ENCODE measurements at places on chromosomes 12 and 14.

DNA sequence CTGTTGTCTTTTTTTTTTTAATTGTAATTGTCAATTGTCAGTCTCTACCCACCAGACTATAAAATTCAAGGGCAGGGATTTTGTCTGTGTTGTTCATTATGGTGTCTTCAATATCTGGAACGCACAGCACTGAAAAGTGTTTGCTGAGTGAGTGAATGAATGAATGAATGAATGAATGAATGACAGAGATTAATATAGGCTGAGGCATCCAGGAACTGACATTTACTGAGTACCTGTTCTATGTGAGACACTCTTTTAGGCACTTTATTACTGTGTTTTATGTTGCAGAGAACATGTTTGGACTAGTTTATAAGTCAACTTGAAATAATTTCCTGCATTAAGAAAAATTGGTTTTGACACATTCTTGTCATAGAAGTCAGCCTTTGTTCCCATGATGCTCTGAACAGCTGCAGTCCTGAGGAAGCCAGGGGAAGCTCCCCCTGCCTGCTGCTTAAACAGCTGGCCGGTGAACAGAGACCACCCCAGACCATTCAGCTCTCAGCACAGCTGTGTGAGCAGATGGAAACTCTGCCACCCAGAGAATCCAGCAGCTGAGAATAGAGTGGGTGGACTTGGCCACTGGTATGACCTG, 160.7 kb upstream of the CCND2 start:
- DNase-seq = no peak

DNA sequence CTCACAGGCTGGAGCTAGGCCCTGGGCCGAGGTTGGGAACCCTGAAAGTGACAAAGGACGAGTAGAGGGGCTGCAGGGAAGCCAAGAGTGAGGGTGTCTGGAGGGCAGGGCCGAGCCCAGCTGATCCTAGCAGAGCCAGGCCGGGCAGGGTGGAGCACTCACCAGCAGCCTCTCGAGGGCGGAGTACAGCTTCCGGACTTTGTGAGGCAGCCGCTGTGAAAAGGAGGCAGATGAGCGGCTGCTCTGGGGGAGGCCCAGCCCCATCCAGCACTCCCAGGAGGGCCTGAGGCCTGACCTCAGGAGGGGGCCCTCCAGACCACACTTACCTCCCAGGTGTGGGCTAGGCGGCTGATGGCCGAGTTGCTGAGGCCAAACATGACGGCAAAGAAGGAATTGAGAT, 14.7 kb upstream of the ENDOU start:
- DNase-seq = no peak

- no peak for DNase-seq
Measured at GRCh38 chr12:111807232-111807631, 34.8 kb upstream of the MAPKAPK5 start.

DNA sequence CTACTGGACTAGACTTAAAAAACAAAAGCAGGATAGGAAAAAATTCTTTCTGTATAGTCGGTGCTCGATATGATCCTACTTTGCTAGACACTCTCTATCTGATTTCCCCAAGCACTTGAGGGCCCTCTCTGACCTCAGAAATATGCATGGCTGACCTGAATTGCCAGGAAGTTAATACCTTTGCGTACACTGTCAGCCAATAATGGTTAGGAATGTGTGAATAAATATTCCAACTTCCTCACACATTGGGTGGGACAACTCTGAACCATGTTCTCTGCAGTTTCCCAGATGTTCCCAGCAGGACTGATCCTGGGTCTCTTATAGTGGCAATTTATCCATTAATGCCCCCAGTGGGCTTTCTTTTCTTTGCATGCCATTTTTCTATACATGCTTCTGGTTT, 20.5 kb upstream of the RPL10L start:
- no peak for DNase-seq

DNA sequence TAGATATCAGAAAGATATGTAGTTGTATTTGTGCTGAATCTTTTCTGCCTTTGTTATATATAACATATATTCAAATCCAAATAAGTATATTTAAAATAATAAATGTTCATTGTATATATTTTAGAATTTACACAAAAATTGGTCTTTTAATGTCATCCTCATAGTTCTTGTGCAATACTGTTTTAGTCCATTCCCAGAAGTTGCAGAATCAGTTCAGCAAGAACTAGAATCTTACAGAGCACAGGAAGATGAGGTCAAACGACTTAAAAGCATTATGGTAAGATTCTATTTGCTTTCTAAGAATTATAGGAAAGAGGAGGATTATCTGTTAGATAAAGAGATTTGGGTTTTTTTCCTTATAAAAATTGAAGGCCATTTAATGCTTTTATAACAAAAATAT, 51.0 kb downstream of the SCFD1 start:
- DNase-seq = no peak

DNA sequence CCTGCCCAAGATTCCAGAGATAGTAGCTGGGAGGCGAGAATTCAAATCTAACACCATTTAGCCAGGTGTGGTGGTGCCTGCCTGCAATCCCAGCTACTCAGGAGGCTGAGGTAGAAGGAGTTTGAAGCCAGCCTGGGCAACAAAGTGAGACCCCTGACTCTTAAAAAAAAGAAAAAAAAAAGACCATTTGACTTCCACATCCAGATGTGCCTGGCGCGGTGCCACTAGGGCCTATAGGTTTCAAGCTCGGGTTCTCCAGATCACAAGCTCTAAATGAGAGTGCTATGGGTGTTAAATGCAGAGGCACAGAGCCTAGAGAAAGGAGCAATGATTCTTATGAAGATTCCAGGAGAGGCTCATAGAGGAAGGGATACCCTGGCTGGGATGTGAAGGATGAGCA, 22.5 kb downstream of the SYNE3 start:
- DNase-seq = no peak

DNA sequence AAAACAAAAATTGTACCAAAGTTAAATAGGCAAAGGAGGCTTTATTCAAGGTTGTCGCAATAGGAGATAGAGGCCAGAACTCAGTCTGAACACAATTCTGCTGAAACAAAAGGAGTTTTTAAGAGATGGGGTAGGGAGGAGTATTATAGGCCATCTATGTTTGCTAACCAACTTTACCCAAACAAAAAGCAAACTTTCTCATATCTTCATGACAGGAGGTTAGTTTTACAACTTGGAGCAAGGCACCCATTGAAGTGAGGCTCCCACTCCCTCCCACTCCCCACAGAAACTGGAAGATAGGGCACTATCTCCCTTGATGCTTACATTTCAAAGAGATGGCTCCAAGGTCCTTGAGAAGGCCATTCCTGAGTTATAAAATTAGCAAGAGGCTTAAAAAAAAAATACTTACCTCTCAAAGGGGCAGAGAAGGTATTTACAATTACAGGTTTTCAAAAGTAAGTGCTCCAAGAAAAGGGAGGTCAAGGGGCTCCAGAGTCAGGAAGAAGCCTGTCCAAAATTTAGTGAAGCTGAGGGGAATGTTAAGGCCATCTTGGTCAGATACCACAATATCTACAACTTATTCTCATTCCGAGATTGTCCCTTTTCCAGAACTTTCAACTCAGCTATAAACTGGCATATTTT, 84.4 kb upstream of the DHRS4 start:
- no peak for DNase-seq
